ENCODE measurements at places on chromosomes 2 and 18.

DNA sequence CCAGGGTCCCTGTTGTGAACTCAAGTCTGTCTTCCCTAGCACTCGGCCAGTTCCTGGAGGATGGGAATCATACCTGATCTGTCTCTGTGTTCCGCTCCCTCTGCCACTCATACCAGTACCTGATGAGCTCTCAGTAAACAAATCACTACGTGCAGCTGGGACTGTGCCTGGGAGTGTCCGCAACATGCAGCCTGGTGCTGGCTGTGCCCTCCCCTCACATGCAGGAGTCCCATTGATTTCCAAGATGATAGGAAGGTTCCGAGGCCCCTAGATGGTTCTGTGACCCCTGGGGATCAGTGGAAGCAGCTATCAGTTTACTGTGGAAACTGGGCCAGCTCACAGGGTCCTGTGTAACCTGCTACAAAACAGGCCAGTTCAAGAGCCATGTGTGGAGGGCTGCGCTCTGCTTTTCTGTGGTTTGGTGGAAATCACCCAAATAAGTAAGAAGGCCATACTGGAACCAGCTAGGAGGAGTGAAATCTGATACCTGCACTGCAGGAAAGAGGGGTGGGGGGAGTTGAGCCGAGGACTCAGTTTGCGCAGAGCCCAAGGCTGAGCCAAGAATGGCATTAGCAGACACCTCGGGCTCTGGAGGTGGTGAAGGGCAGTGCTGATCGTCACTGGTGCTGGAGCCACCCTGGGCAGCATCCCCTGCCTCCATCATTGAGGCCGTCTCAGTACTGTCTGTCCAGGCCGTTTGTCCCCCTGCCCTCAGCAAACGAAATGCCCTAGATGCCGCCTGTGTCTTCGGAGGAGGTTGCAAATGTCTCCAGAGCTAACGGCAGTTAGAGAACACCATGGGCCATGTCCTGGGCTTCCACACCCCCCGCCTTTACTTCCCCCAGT lies 93.3 kb downstream of the KLHL29 start:
- peak; percentile 44 for DNase-seq

DNA sequence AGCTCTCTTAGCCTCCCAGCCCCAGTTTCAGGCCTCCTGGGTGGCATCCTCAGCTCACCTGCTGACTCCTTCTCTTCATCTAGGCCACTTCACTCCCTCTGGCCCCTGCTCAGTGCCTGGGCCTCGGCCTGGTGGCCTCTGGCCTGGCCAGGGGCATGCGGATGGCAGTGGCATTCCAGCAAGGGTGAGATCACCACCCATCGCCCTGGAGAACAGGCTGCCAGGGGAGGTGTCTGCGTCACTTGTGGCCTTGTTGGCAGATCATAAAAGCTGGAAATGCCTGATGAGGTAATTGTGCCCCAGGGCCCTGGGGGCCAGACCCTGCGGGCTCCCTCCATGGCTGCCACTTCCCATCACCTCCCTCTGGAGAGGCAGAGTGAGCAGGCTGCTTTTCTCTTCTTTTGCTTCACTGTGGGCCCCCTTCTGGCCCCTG lies 72.5 kb upstream of the SMAD2 start:
- no peak for DNase-seq

DNA sequence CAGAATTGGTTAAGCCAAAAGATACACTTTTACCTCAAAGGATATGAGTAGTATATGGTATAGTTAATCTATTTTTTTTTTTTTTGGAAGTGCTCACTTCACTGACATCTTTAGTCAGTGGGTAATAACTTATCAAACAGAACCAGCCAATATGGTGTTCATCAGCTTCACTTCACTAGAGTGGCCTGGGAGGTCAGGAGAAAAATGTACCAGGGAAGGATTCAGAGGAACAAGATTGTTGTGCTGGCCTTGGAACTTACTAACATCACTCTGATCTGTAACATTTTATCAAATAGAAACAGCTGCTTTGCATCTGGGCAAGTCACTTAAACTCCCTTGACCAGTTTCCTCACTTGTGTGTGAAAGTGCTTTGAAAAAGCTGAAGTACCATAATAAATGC lies 962.7 kb downstream of the BCL11A start:
- no peak for DNase-seq

DNA sequence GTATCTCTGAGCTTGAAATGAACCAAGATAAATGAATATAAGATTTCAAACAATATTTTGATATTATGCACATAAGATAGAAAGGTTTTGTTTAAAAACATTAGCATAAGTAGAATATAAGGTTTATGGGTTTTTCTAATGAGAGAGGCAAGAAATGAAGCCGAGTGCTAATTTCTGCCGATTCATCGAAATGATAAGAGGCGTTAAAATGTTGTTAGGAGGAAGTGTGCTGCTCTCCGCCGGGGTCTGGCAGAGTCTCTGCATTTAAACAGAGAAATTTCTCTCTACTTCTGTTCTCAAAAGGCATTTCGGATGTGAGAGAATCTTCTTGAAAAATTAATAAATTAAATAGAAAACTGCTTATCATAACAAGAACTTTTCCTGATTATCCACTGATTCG lies 83.6 kb downstream of the MRPS9 start:
- DNase-seq, result no peak

DNA sequence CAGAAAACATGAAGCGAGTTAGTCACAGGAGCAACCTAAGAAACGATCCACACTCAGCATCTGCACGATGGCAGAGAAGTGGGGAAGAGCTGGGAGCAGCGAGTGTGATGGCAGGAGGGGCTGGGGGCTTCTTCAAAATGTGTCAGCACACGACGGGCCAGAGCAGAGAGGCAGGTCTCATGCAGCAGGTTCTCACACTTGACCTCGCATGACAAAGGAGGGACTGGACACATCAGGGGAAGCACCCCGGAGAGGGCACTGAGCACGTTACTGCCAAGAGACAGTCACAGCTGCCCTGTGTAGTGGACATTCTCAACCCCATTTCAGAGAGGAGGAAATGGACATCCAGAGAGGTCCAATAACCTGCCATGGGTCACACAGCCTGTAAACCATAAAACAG lies 104.1 kb upstream of the CAPN13 start:
- DNase-seq, result peak; percentile 31

- DNase-seq, result peak; percentile 55
Measured at GRCh38 chr2:128442053-128442751, 123.5 kb upstream of the HS6ST1 start.

DNA sequence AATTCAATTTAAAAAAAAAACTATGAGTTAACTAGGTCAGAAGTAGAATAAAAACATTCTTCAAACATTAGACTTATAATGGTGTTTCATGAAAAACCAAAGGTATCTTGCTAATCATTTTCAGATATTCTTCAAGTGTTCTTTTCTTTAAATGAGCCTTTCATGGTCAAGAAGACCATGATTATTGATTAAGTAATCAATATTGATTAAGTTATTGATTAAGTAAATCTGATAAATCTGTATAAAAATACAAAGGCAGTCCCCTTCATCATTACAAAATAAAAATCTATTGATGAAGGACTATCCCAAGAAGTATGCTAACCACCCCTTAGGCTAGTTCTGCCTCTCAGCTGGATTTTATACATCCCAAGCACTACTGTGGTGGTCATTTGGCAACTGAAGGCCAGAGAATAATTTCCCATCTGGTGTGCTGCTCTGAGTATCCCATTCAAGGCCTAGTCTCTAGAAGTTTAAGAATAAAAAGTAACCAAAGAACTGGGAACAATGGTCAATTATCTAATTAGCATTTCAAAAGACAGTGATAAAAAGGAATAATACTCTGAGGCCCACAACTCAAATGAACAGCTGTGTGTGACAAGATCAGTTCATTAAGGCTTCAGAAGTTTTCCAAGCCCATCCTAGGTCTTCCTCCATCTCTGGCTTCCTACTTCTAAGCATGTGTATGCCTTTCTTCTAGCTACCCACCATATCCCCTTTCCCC lies 63.5 kb downstream of the TCF4 start:
- DNase-seq, result no peak

DNA sequence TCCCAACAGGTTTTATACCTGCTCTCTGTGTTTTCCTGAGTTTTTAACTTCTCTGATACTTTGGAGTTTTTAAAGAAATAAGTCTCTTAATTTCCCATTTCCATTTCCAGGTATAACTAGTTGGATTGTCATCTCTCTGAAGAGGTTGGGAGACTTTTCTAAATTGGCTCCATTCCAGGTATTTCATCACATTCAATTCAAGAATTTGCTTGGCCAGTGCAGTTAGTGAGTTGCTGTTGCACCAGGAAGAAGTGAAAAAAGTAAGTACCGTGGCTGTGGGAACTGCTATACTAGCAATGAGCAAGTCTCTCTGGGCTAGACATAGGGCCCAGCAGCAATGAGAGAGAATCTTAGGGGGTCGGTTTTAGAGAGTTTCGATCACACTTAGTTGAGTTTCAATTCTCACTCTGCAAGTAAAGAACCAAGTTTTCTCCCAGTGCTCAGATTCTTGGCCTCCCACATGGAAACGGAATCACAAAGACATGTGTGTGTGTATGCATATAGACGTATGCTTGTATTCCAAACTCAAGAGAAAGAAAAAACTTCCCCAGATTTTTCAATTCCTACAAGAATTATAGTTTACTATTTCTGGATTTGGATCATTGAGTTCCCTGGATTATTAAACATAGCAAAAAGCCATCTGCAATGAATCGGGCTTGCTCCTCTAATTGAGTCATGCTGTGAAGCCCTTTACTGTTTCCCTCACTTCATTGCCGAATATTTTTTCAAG lies 894.4 kb downstream of the BCL11A start:
- no peak for DNase-seq

- no peak for DNase-seq
Measured at GRCh38 chr18:58091099-58091611, 47.1 kb downstream of the NEDD4L start.

DNA sequence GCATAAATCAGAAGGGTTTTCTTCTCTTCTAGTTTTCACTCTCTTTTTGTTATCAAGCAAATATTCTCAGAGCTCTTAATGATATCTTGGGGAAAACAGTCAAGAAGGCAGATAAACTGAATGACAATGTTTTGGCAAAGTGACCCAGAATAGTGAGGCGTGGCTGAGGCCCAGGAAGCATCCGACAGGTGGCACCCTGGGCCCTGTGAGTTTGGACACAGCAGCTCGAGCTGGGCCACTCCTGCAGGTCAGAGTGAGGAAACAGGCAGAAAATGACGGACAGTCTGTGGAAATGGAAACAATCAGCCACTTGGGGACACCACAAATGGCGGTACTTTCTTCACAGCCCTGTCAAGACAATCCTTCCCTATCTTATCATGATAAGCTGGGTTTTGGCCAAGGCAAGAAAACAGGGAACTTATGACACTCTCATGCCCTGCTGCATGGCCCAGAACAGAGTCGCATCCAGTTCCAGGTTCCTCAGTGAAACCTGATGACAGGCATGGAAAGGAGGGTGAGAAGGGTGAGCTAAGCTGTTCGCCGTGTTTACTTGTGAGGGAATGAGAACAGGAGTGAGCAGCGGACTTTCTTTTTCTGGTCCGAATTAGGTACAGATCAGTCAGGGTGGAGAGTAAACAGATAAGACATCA lies 32.1 kb downstream of the MRPL44 start:
- no peak for DNase-seq

GRCh38 chr2:78839259-78839658 lies 186.2 kb upstream of the REG3G start:
- no peak for DNase-seq

DNA sequence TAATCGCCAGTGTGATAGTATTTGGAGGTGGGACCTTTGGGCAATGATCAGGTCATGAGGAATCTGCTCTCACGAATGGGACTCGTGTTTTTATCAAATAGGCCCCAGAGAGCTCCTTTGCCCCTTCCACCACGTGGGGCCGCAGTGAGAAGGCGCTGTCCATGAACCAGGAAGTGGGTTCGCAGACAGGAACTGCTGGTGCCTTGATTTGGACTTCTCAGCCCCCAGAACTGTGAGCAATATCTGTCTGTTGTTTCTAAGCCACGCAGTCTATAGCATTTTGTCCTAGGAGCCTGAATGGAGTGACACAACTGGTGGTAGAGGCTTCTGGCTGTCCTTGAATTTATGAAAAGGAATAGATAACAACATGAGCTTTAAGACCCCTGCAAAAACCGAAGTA lies 111.2 kb upstream of the HDAC4 start:
- no peak for DNase-seq

DNA sequence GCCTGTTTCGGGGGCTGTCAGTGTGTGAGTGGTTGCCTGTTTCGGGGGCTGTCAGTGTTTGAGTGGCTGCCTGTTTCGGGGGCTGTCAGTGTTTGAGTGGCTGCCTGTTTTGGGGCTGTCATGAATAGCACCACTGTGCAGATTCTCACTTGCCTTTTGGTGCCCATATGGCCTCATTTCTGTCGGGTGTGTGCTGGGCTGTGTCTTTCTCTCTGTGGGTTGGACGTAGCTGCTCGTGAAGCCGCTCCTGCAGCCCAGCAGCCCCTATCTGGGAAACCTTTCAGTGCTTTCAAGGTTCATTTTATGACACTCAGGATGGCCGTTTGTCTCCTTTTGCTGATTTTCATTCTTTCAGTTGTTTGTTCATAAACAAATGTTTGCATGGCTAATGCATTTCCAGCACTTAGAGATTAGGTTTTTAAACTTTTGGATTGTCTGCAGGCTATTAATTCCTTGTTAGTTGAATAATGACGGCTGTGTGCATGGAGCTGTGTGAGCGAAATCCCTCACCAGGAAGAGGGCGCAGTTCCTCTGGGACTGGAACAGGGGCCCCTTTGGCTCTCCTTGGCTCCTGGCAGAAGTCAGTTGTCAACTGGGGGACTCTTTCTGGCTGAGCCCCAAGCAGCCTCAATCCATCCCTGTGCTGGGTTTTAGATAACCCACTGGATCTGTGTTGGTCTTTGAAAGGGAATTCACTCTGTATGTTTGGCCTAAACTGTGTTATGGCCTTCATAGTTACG lies 10.8 kb downstream of the AGAP1 start:
- no peak for DNase-seq

DNA sequence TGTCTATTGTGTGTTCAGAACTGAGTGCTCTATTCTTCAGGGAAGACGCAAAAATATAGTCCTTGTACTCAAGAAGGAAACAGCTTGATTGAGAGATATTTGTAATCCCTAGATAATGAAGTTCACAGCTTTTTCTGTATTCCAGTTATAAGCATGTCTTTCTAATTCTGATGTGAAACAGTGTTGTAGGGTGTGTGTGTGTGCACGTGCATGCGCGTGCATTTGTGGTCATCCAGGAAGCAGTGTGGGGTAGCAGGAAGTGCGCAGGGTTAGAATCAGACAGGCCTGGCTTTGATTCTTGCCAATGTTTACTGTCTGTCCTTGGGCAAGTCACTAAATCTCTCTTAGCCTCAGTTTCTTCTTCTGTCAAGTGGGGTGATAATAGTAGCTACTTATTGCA lies 87.9 kb downstream of the NPAS2 start:
- DNase-seq, result no peak

GRCh38 chr2:202147775-202148174 lies 74.7 kb downstream of the KIAA2012 start:
- no peak for DNase-seq
